ENCODE measurements at places on chromosomes 5 and 9.

DNA sequence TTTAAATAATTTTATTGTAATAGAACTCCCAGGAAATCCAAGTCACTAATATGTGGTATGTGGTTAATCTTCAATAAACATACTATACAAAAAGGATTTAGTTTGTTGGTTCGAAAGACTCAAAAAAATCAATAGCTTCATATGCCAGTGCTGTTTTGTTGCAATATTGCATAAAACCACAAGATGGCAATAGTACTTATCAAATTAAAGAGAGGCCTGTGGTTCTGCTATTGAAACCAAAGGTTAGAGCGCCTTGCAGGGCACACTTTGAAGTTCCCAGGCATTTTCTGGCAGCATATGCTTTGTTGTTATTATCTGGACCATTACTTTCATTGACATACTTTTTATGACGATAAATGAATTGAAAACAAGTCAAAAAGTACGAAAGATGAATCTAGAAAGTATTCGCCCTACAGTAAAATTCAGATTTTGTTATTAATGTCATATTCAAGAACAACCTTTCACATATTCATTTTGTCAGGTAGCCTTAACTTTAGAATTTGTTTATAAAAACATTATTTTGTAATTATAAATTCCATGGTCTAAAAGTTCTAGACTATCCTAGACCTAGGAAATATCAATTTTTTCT is 316.3 kb downstream of the MCTP1 start:
- peak; percentile 92 for DNase-seq

DNA sequence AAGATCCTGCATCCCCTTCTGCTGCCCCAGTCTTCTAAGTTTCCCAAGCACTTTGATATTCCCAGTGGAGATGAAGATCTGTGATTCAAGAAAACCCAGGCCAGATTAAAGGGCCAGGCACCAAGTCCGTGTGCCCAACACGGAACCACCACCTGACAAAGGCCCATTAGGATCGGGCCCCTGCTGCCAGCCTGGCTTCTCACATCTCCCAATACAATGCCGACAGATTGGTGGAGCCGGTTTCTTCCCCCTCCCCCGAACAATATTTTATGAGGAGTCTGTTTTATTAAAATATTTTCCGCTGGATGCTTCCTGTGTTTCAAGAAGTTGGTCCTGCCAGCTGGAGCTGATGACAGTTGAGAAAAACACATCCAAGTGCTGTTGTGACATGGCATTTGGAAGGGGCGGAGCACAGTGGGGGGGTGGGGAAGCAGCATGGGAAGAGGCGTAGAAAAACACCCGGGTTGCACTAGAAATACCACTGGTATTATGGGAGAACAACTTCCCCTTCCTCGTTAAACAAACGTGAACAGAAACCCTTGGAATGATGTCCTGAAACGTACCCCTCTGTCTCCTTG is 45.0 kb downstream of the CRB2 start:
- DNase-seq, result no peak

- DNase-seq, result peak; percentile 82
Measured at GRCh38 chr5:133247881-133248624, 196.2 kb downstream of the HSPA4 start.

DNA sequence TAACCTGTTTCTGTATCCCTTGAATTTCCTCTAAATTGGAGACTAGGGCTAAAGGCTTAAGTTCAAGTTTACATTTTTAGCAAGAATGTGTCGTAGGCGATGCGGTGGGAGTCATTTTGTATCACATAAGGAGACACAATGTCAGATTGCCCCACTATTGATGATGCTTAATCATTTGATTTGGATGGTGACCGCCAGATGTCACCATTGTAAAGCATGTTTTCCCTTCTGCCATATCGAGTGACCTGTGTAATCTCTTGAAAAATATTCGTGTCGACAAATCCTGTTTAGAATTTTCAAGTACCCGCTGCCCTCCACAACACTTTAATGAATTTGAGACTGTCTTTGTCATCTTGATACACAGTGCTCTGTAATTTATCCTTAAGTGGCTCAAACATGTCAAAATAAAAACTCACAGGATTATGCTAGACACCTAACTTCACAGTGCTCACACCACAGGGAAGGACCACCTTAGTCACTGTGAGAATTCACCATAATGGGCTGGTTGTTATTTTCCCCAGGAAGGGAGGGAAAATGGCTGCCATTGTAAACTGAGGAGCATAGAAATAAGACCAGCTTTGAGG is 34.5 kb upstream of the SLC46A2 start:
- peak; percentile 54 for DNase-seq

DNA sequence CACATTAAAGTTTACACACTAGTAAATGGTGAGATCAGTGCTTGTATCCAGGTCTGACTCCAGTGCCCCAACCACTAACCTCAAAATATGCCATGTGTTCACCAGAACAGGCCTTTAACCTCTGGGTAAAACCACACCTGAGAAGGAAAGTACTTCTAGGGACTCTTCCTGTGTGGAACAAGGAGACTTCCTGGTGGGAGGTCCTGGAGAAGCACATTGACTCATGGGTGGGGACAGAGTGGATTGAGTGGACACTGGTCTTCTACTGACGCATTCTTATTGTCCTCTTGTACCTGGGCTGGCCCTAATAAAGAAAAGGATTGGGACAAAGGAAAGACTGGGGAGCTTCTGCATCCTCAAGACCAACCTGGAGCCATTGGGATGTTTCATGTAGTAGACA is 43.4 kb downstream of the ANGPTL2 start:
- DNase-seq, result no peak

DNA sequence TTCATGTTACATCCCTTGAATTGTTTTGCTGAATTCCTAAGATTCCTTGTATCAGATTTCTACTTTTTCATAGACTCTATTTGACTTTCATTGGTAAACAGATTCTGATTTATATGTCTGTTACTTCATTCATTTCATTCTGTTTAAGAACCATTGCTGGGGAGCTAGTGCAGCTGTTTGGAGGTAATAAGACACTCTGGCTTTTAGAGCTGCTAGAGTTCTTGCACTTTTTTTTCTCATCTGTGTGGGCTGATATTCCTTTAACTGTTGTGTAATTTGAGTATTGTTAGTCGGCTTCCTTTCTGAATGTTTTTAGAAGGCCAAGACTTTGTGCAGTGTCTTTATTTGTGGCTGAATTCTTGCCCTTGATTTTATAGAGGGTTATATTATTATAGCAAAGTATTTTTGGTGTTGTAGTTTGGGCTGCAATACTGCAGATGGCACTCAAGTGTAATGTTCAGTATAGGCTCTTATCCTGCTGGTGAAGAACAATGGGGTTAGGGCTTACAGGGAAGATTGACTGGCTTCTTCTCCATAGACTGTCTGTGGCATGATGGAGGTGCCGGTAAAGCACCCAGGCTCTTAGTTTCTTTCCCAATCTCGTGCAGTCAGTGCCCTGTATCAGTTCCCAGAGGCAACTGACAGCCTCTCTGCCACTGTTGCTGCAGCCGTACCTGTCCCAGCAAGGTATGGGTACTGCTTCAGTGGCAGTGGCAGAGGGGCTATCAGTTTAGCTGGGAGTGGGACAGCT is 162.2 kb downstream of the OXCT1 start:
- DNase-seq, result peak; percentile 40

DNA sequence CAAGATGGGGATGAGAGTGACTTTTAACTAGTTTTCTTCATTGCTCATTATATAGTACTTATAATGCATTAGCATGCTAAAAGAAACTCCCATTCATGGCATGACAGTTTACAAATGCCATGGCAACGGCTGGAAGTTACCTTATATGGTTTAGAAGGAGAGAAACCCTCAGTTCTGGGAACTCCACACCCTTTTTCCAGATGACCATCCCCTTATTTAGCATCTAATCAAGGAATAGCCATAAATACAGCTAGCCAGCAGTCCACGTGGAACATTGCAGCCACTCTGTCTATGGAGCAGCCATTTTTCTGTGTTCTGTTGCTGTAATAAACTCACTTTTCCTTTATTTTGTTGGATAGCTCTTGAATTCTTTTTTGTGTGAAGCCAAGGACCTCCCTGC is 1137.8 kb downstream of the CDH18 start:
- DNase-seq, result no peak

DNA sequence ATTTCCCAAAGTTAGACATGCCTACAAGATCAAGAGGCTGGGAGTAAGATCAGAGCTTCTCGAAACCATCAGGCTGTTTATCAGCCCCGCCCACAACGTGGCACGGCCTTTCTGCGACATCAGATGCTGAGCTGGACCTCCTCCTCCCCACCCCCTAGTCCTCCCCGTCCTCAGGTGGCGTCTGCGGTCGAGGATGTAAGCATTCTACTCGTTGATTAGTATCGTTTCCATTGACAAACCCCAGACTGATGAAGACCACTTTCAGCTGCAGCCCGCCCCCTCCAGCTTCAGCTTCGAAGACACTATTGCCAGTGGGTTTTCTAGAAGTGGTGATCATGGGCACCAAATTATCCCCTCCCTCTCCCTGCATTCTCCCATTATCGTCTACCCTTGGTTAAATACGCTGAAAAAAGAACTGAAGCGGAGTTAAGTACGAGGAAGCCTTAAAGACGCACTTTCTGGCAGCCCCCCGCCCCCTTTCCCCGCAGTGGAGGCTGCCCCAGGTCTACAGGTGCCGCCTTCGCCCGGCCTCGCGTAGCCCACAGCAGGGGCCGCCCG is 1.1 kb downstream of the PPIC start:
- DNase-seq, result peak; percentile 24

DNA sequence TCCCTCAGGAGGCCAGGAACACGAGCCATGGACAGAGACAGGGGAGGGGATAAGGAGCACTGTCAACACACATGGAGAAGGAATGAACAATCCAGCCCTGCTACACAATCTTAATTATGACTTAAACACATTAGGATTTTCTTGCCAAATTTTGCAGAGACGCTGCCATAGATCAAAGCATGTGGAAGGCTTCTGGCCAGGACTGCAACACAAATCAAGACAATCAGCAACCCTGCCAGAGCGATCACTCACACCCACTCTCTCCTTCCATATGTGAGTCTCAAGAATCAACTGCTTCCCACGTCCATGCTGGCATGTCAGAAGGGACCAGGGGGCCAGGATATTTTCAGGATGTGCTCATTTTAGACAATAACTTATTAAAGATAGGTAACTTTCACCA is 85.6 kb downstream of the ROR2 start:
- no peak for DNase-seq

- DNase-seq, result no peak
Measured at GRCh38 chr9:107571148-107571547, 81.6 kb upstream of the KLF4 start.

- DNase-seq, result no peak
Measured at GRCh38 chr5:176784218-176785165, 25.9 kb upstream of the UNC5A start.

DNA sequence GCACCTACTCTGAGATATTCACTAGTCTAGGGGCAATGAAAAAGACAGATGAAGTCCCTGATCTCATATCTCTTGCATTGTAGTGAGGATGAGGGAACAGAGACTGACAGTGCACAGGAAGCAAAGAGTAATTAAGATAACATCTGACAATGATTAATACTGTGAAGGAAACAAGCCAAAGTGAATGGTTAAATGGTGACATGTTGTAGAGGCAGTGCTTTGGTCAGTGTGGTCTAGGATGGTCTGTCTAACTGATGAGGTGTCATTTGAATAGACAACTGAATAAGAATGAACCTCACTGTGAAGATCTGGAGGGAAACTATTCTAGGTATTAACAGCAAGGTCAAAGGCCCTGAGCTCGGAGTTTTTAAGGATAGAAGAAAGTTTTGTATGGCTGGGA is 333.3 kb upstream of the GRIA1 start:
- no peak for DNase-seq

GRCh38 chr5:171593976-171594375 is 174.5 kb downstream of the FGF18 start:
- DNase-seq, result no peak

GRCh38 chr5:76528547-76529331 is 94.5 kb downstream of the F2RL2 start:
- peak; percentile 61 for DNase-seq

DNA sequence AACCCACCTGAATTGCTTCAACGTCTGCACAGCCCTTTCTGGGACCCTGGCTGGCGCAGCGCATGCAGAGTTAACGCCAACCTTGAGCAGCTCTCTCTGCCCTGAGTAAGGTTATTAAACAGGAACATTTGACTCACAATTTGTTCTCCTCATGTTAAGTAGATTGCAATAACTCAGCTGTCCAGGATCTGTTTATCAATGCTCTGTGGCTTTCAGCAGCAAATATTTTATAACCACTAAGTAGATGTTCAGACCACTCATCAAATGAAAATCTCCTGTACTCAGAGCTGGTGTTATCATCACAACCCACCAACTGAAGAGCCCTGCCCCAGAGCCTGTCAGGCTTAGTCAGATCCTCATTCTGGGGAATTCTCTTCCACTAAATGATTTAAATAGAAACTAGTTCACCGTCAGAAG is 403.0 kb downstream of the ZNF608 start:
- peak; percentile 78 for DNase-seq

DNA sequence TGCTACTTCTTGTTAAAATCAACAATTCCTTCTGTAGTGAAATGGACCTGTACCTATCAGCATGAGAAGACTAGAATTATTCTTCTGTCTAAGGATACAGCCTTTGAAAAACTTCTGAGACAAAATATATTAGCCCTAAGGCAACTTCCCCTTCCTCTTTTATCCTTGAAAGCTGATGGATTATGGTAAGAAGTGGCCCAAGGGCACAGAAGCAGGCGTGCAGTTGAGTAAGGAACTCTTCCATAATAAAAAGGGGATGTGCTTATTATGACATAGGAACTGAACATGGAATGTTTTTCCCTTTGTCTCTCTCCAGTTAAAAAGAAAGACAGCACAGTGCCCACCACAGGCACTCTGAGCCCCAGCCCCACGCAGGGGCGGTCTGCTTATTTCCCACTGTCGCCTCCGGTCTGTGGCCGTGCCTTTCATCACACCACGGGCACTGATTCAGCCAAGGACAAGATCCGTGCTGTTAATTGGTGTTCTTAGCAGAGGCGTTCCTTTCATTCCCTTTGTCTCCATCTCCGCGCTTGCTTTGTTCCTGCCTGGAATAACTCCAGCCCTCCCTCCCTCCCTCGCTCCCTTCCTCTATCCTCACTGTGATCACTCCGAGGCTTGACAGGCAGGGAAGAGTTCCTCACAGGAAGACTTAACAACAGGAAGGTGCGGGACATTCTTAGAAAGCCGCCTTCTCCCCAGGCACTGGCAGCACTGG is 135.9 kb upstream of the OTULINL start:
- no peak for DNase-seq

DNA sequence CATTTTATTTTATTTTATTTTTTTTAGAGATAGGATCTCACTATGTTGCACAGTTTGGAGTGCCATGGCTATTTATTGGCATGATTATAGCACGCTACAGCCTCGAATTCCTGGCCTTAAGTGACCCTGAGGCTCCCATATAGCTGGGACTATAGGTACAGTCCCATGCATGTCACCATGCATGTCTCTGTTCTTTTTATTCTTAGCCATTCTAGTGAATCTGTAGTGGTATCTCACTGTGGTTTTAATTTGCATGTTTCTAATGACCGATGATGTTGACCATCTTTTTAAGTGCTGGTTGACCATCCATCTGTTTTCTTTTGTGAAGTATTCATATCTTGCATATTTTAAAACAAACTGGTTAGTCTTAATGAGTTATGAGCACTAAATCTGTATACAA is 76.1 kb downstream of the SLC44A1 start:
- DNase-seq, result no peak
